ENCODE measurements at places on chromosomes 5 and 9.

- no peak for DNase-seq
Observed at GRCh38 chr9:76441551-76442322, 17.2 kb upstream of the GCNT1 start.

DNA sequence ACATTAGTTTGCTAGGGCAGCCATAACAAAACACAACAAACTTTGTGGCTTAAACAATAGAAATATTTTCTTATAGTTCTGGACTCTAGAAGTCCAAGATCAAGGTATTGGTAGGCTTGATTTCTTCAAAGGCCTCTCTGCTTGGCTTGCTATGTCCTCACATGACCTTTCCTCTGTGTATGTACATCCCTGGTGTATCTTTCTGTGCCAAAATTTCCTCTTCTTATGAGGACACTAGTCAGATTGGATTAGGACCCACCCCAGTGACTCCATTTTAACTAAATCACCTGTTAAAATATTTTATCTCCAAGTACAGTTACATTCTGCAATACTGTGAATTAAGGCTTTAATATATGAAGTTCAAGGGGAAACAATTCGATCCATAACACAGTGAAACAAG lies 168.9 kb upstream of the CCNH start:
- no peak for DNase-seq

DNA sequence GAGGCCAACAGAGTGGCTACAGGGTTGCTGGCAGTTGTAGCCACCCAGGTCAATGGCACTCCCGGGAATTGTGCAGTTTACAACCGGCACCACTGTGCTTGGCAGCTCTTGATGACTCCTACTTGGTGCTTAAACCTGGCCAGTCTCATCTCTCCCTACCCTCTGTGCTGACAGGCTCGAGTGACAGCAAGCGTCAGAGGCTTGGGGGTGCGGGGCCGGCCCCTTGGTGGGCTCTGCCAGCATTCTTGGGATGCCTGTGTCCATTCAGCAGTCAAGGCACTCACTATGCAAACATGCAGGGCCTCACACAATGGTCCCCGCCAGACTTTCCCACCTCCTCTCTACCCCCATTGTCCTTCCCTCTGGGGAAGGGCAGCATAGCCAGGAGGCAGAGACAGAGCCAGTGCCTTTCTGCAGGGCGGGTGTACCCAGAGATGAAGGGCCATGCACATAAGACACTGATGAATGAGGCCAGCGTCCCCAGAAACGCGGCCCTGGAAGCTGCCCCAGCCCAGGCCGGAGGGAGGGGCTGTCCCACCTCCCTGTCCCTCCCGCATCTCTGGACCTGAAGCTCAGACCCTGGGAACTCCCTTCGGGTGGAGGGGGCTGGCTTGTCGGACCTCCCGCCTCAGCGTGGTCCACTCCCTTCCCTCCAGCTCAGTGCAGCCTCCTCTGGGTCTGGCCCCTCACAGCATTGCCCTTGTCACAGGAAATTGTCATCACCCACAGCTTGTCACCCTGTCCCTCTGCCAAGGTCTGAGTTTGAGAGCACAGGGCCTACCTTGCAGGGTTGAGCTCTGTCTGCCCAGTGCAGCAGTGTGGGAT lies 26.4 kb upstream of the NOTCH1 start:
- no peak for DNase-seq

DNA sequence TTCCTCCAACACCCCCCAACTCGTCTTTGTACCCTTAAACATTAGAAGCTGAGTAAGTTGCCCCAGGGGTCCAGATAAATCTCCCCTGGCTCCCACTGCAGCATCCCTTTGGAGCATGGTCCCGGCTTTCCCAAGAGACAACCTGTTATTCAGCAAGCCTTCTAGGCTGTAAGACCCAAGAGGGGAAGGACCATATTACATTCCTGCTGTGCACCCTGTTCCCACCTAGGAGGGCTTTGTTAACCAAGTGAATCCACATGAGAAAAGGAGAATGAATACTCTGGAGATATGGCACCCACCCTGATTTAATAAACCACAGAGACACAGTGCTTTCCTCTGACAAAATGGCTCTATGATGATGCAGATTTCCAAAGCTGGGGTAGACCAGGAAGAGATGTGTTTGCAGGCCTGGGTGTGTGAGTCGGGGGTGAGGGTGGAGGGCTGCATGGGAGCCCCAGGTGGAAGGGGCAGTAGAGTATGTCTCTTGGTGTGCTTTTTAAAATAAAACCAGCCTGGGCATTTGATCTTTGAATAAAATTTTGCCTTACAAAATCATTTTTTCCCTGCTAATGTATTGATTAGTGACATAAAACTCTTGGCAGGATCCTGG lies 325.2 kb downstream of the DRD1 start:
- DNase-seq: no peak

DNA sequence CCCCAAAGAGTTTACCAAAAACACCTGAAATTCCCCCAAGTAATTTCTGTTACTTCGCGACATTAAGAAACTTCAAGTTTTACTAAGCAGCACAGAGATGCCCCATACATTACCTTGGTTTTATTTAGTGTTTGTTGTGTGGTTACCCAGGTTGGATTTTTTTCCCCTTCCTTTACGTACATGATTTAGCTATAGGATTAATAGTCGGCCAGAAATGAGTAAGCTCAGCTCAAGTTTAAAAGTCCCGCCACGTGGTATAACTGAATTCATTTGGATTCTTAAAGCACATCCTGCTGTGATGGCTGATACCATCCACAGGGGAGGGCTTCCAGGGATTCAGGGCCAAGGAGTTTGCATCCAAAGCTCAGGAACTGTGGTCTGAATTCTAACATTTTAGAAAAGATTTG lies 75.9 kb downstream of the DAP start:
- no peak for DNase-seq

DNA sequence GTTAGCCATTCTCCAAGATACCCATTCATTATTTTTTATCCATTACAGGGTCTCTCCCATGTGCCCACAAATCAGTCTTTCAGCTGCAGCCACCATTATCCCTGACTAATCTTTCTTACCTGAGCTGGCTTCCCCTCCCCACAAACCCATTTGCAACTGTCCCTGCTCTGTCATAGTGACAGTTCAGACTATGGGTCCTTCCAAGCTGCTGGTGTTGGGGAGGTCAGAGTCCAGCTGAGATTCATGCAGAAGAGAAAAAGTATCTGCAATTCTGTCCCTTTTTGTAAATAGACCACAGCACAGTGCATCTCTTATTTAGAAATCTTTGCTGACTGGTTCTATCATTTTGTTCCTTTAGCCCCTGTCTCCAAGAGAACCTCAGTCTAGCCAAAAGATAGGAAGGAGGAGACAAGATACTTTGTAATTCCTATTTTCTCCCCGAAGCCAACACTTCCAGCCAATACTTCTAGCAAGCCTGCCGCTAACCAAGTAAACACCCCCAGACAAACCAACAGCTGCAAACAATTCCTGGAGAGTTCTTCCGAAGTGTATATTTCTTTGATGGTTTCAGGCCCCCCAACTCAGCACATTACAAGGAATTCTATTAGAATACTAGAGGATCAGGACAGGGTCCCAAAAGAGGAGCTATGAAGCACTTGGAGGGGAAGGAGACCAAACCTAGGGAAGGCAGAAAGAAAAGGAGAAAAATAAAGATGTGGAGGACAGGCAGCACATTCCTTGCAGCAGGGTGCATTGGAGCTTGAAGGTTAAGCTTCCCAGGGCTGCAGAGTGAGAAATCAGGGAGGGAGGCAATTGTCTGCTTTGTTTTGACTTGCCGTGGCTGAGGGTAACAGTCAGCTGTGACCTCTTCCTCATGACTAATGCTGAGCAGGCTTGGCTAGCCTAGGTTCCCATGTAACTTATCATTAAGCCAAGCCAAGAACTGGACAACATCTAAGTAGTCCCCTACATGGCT lies 148.5 kb downstream of the SGCD start:
- no peak for DNase-seq

DNA sequence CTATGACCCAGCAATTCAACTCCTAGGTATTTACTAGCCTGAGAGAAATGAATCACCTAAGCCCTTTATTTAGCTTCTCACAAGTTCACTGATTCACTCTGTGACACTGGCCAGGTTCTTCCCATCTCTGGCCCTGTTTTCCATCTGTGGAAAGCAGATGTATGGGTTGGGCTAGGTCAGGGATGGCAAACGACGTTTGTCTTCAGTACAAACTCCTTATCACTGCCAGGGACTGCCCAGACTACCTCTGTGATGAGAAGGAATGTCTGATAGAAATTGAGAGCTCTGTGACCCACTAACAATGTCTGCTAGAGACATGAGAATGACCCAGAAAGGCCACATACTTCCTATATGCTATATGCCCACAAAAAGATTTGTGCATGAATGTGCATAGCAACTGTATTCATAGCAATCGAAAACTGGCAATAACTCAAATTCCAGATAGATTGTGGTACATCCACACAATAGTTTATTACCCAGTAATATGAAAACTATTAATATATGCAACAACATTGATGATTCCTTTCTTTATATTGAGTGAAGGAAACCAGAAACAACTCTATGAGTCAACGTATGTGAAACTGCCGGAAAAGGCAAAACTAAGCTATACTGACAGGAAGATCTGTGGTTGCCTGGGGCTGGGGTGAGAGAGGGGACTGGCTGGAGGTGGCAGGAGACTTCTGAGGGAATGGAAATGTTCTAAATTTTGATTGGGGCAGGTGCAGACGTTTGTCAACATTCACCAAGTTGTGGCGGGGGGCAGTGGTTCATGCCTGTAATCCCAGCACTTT lies 32.0 kb upstream of the ADAM19 start:
- DNase-seq: no peak

GRCh38 chr9:104386425-104387069 lies 117.5 kb upstream of the OR13F1 start:
- DNase-seq: no peak

DNA sequence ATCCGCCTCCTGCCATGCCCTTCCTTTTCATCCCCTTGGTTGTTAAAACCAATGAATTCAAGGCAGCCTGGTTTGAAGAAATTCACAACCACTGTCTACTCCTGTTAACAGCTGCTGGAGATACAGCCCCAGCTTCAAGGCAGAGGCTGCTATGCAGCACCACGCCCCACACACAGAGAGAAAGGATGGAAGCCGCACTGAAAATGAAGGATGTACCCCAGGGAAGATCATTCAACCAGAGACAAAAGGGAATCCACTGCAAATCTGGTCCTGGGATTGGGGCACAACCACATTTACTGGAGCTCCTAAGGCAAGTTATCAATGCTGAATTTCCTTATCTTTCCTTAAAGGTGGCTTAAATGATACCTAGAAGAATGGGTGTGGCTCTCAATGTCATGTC lies 58.7 kb downstream of the DPYSL3 start:
- no peak for DNase-seq
